ENCODE measurements at places on chromosomes 5 and 9. TPM values are rescaled to one million over a fixed set of nuclear protein-coding genes. Genes with fewer than 3 reads are reported as not detected.

Gene MYMK
- not detected for total RNA-seq

Gene LCN1
- not detected for total RNA-seq

Gene PHYHD1
- total RNA-seq = not detected

Gene ADAMTS6
- 1.5 TPM for total RNA-seq

Gene SPINK7
- not detected for total RNA-seq

Gene TAF11L5
- total RNA-seq = not detected

Gene QRFP
- total RNA-seq = not detected

Gene LCN15
- total RNA-seq = not detected

Gene SLC34A1
- 0.07 TPM for total RNA-seq

Gene ELOVL7
- 0.69 TPM for total RNA-seq

Gene FKTN
- 9.2 TPM for total RNA-seq

Gene PCA3
- total RNA-seq = not detected

Gene SLC25A48
- total RNA-seq = not detected

Gene BTNL3
- total RNA-seq = not detected

Gene ZNG1A
- total RNA-seq = 63.0 TPM

Gene DOLPP1
- 37.1 TPM for total RNA-seq

Gene ACER2
- 2.4 TPM for total RNA-seq

Gene GMCL2
- total RNA-seq = not detected

Gene GFI1B
- total RNA-seq = not detected

Gene SLC6A19
- total RNA-seq = not detected

Gene SPOCK1
- total RNA-seq = 8.2 TPM

Gene DBH
- total RNA-seq = not detected

Gene CDH18
- 0.15 TPM for total RNA-seq

Gene WDR38
- not detected for total RNA-seq

Gene HEMGN
- total RNA-seq = not detected

Gene NR5A1
- total RNA-seq = not detected

Gene PCDHGB4
- 0.73 TPM for total RNA-seq

Measured in PC-3 (cell line).